ENCODE measurements at places on chromosomes 6 and 20.

DNA sequence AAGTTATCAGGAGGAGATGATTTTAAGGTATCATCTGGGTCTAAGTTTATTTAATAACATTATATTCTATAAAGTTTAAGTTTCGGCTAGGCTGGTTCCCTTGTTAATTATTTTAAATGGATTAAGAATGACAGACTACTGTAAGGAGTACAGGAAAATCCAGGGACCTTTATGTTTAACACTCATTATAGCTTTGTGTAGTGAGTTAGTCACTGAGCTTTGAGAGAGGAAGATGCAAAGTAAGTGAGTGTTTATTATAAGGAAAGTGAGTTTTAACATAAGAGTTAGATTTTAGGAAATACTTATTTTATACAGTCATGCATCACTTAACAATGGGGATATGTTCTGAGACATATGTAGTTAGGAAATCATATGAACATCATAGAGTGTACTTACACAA is 485.5 kb downstream of the MMUT start:
- no peak for DNase-seq

DNA sequence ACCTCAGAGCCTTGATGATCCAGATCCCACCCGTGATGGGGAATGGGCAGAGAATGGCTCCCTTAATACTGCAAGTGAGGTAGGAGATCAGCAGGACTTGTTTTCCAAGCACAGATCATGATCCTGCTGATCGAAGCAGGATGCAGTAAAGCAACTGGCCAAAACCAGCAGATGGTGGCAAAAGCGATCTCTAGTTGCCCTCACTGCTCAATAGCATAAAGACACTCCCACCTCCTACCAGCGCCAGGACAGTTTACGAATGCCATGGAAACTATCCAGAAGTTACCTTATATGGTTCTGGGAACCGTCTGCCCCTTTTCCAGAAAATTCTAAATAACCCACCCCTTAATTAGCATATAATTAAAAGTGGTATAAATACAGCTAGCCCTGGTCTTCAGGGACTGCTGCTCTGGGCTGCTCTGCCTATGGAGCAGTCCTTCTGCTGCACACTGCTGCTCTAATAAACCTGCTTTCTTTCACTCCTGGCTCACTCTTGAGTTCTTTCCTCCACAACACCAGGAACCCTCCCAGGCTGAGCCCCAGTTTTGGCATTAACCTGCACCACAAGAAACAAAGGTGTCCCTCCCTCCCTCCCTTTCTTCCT is 415.8 kb downstream of the PREX1 start:
- DNase-seq: no peak

DNA sequence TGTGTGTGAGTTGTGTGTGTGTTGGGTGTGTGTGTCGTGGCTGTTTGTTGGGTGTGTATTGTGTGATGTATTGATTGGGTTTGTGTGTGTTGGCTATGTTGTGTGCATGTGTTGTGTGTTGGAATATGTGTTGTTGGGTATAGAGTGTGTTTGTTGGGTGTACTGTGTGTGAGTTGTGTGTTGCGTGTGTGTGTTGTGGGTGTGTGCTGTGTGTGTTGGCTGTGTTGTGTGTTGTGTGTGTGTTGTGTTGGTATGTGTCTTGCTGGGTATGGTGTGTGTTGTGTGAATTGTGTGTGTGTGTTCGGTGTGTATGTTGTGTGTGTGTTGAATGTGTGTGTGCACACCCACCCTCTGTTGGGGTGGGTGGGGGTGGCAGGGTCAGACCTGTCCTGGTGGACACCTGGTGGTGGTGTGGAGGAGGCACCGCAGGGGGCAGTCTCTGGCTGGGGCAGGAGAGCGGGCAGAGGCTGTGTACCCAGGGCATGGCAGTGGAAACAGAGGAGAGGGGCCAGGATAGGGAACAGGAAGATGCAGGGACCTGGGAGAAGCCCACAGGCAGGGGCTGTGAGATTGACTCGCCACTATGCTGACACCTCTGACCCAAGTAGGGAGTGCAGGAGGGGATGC is 25.5 kb upstream of the PXDC1 start:
- no peak for DNase-seq

- DNase-seq: no peak
These were observed 28.3 kb downstream of the RIN2 start for GRCh38 chr20:19786311-19786710.

- no peak for DNase-seq
These were observed 47.2 kb upstream of the REV3L start for GRCh38 chr6:111530218-111530617.

DNA sequence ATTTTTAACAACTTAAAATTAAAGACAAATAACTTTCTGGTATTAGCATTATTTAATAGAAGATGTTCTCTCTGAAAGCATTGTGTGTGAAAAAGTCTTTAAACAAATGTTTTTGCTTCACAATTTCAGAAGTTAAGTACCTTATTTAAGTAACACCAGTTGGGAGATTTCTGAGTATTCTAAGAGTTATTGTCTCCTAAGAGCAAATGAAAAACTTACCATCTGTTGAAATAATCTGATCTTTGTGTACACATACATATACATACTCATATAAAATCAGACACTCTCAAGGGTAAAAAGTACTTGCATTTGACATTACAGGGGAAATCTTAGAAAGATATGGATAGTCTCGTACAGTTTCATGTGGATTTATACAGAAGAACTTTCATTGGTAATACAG is 2.4 kb downstream of the BTBD3 start:
- DNase-seq: no peak

- no peak for DNase-seq
These were observed 63.3 kb downstream of the GNAS-AS1 start for GRCh38 chr20:58787211-58788005.

GRCh38 chr6:106381881-106382280 is 21.4 kb downstream of the CRYBG1 start:
- DNase-seq: no peak

DNA sequence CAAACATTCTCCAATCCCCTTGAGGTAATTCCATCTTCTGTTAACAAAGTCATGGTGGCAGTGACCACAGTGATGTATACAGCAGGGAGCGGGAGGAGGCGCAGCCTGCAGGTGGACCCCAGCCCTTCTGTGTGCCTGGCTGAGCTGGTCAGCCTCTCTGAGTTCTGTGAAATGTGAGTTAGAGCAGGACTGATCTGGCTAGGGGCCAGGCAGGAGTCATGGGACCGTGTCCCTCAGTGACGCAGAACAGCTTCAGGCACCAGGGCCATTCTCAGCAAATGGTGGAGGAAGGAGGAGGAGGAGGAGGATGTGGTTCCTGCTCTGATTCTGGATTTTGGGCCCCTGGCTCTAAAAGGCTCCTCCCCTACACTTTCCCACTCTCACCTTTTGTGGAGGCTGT is 6.9 kb downstream of the PHACTR3 start:
- no peak for DNase-seq

GRCh38 chr20:57197352-57198131 is 68.9 kb downstream of the BMP7 start:
- no peak for DNase-seq

GRCh38 chr20:46027245-46027853 is 1.7 kb upstream of the SLC12A5 start:
- peak; percentile 29 for DNase-seq

- DNase-seq: peak; percentile 88
These were observed 31.8 kb upstream of the ELMO2 start for GRCh38 chr20:46438156-46438750.

DNA sequence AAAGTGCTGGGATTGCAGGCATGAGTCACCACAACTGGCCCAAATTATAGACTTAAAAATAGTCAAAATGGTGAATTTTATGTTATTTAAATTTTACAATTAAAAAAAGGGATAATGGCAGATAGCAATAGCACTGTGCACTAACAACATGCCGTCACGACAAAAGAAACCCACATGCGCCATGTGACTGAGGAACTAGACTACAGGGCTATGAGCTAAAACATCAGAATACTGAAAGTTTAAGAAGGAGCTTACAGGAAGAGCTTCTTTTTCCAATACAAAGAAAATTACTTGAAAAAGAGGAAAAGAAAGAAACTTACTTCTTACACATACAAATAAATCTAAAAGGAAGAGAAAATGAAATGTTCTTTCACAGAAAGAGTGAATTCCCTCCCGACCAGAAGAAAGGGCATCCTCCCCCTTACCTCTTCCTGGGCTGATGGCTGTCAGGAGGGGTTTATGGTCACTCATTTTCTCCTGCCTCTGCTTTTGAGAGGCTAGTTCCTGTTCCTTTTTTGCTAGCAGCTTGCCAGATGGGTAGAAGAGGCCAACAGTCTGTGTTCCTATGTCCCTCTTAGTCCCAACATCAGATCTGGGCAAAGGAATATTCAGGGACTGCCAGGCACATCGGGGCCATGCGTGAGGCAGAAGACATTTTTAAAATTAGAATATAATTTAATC is 54.5 kb downstream of the DZANK1 start:
- DNase-seq: peak; percentile 8

DNA sequence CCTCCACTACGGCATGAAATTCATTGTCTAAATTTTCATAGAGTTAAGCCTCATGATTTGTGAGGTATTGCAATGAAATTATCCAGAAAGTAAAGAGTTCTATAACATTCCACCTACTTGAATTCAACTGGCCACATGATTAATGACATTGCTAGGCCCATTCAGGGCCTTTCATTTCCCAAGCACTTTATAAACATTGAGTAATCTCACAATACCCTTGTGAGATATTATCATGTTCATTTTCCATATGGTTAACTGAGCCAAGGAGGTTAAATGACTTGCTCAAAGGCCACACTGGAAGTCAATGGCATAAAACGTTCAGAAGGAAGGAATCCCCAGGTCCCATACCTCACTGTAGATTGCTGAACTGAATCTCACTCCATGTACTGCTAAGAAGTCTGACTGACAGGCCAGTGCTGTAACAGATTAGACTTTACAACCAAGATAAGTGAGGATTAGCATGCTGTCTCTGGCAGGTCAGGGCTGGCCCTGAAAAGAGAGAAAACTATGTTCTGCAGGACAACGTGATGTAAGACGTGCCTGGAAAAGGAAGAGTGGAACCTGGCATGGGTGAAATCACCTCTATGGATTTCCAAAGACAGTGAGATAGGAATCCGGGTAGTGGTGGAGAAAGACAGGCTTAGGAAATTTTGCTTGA is 75.9 kb upstream of the SPACA1 start:
- no peak for DNase-seq

DNA sequence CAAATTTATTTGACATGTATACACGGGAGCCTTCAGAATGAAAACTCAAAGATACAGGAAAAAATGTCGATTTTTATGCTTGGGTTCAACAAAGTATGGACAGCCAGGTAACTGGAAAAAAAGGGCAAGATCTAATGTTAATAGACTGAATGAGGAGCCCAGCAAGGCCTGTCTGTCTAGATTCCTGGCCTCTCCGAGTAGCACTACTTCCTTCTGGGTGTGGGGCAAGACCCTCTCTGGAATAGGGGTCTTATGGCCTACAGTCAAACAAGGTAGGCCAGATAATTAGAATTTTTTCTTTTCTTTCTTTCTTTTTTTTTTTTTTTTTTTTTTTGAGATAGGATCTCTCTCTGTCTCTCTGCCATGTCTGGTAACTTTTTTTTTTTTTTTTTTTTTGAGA is 113.4 kb upstream of the SHLD1 start:
- DNase-seq: no peak

GRCh38 chr6:25428758-25429317 is 149.7 kb downstream of the CARMIL1 start:
- DNase-seq: no peak

- no peak for DNase-seq
These were observed 39.8 kb downstream of the SRSF3 start for GRCh38 chr6:36633915-36634314.

DNA sequence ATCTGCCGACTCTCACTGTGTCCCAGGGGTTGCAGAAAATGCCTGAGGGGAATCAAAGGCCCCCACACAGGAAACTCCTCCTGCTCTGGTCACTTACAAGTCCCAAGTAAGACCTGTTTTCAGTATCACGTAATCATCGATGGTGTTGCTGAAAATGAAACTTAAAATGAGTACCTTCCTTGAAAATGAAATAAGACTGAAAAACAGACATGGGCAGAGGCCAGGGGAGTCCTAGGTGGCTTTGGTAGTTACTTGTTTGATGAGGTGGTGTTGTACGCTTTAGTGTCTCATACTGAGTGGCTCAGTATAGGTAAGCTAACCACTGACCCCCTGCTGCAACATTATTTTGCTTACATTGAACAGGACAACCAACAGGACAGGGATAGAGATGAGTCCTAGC is 43.0 kb upstream of the SYNCRIP start:
- no peak for DNase-seq

- no peak for DNase-seq
These were observed 38.7 kb downstream of the PRKN start for GRCh38 chr6:162688751-162689345.

DNA sequence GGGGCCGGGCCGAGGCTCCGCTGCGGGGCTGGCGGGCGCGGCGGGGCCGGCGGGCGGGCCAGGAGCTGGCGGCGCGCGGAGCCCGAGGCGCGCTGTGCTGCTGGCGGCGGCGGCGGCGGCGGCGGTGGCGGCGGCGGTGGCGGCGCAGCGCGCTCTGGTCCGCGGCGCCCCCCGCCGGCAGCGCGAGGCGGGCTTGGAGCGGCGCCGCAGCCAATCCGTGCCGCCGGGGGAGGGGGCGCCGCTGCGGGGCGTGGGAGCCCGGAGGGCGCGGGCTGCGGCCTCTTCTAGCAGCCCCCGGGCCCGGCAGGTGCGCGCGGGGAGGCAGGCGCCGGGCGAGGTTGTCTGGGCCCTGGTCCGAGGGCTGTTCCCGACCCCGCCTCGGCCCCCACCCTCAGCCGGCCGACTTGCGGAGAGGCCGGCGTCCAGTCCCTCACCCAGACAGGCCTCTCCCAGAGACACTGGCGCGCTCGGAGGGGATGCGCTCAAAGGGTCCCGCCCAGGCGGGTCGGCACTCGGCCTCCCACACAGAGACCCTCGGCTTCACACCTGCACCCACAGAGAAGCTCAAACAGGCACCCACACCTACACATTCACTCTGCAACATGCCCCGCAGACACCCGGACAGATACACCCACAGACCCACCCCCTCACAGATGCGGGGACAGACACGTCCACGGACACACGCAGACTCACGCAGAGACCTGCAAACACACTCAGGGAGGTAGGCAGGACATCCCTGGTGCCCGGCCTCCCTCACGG is at the start of gene RIMS4:
Gene RIMS4, minus strand, starts transcription at position 156 of the 759 bp plus-strand sequence. CDS start 275 bp downstream, outside the sequence.
- DNase-seq: no peak

GRCh38 chr6:108795122-108795521 is 53.1 kb upstream of the ARMC2 start:
- DNase-seq: no peak

GRCh38 chr6:52590152-52590891 is 13.5 kb upstream of the TRAM2 start:
- DNase-seq: peak; percentile 4

- DNase-seq: no peak
These were observed 96.2 kb downstream of the VIP start for GRCh38 chr6:152846825-152847224.

- no peak for DNase-seq
These were observed 60.3 kb downstream of the IRF4 start for GRCh38 chr6:451847-452246.

DNA sequence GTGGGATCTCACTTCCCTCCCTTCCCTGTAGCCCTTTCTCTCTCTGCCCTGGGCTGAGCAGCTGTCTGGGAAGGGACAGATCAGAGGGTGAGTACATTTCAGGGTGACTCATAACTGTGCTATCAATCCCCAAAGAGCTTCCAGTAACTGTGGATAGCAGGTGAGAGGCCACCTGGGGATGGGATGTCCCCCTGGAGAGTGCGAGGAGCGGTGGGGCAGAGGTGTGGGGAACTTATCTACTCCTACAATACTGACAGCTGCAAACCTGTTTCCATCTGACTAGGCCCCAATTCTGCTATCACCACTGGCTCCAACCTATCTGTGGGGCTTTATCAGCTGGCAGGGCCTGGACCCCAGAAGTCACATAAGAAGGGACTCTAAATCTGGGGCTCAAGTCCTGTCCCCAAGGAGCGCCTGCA is 32.6 kb downstream of the KCNK5 start:
- DNase-seq: no peak

All from midbrain (tissue), 1 donor.